ENCODE measurements at places on chromosomes 5 and 9.

DNA sequence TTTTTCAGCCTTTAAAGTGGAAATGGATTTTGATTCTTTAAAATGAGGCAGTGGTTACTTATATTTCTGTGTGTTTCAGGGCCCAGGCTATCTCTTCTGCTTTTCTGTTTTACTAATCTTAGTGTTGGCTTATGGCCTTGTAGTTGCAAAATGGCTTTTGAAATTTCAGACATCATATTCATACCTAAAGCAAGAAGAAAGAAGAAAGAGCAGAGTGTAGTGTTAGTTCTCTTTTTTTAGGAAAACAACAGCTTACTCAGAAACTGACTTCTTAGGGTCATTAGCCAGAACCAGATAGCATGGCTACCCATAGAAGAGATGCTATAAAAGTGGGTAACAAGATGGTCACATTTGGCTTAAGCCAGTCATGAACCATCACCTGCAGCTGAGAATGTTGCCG lies 20.9 kb downstream of the ZBED3 start:
- H3K27me3 ChIP-seq, result no peaks in the 10 kb centered on the region
- H3K27ac ChIP-seq, result no peak overlapping the region
- no peak overlapping the region for H3K4me3 ChIP-seq
- H3K4me1 ChIP-seq, result no peaks in the 10 kb centered on the region
- peaks cover 13% of the 10 kb centered on the region for H3K36me3 ChIP-seq

- no peaks in the 10 kb centered on the region for H3K4me1 ChIP-seq
- H3K36me3 ChIP-seq, result no peaks in the 10 kb centered on the region
- H3K4me3 ChIP-seq, result no peak overlapping the region
- no peak overlapping the region for H3K27ac ChIP-seq
- DNase-seq, result no peak
These were observed 369.8 kb upstream of the PDE4D start for GRCh38 chr5:60263346-60263745.

DNA sequence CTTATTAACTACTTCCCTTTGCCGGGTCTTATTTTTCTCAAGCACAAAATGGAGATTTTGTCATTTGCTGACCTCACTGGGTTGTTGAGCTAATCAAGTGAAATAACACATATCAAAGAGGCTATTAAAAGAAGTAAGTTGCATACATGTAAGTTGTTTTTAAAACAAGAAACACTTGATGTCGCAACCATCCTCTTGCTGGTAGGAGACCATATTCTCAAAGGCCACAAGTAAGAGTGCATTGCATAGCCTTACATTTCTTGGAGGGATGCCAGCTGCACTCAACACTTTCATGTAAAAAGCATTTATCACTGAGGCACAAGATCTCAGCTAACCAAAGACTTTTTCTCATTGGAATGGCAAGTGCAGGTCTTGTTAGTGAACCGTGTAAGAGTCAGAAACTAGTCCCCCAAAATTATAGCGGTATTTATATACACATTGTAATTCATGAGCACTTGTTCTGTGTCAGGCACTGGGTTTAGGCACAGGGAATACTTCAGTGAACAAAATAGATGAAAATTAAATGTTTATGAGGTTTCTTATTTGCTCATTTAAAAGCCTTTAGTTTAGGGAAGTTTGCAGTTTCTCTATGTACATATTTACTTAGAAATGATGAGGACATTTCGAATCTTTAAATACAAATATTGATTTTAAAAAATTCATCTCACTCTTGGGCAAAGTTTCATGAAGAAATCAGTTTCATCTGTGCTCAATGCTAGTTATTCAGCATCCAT lies 72.0 kb downstream of the ZFAND5 start:
- no peaks in the 10 kb centered on the region for H3K27me3 ChIP-seq
- H3K4me3 ChIP-seq, result no peak overlapping the region
- H3K36me3 ChIP-seq, result no peaks in the 10 kb centered on the region
- no peak overlapping the region for H3K27ac ChIP-seq

- no peaks in the 10 kb centered on the region for H3K36me3 ChIP-seq
- peaks cover 9% of the 10 kb centered on the region for H3K27me3 ChIP-seq
- H3K27ac ChIP-seq, result no peak overlapping the region
- H3K4me3 ChIP-seq, result no peak overlapping the region
These were observed 53.5 kb upstream of the COL15A1 start for GRCh38 chr9:98890256-98890655.

DNA sequence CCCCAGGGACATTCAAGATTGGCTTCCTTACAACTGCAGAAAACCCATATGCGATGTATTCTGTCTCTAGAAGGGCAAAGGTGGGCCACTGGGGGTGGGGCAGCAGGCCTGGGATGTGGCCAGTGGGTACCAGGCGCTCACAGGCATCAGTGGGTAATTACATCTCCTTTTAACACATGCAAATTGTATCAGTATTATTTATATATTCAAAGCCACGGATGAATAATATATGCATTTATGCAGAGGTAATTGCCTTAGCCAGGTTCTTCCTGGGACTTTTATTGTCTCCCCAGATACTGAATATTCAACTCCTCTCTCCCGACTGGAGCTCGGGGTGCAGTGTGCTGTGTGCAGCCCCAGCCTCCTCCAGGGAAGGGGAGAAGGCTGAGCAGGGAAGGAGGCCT lies 109.4 kb upstream of the MVB12B start:
- no peaks in the 10 kb centered on the region for H3K36me3 ChIP-seq
- H3K4me3 ChIP-seq, result no peak overlapping the region
- H3K27me3 ChIP-seq, result peaks cover 19% of the 10 kb centered on the region
- H3K27ac ChIP-seq, result no peak overlapping the region

- H3K4me3 ChIP-seq, result no peak overlapping the region
- no peaks in the 10 kb centered on the region for H3K27me3 ChIP-seq
- H3K4me1 ChIP-seq, result no peaks in the 10 kb centered on the region
- no peaks in the 10 kb centered on the region for H3K36me3 ChIP-seq
- no peak overlapping the region for H3K27ac ChIP-seq
- DNase-seq, result no peak
These were observed 33.9 kb downstream of the MRPS30 start for GRCh38 chr5:44842496-44843282.

- DNase-seq, result no peak
- no peaks in the 10 kb centered on the region for H3K36me3 ChIP-seq
- H3K4me1 ChIP-seq, result no peaks in the 10 kb centered on the region
- no peak overlapping the region for H3K27ac ChIP-seq
These were observed 99.3 kb downstream of the ANGPTL2 start for GRCh38 chr9:127022913-127023660.

DNA sequence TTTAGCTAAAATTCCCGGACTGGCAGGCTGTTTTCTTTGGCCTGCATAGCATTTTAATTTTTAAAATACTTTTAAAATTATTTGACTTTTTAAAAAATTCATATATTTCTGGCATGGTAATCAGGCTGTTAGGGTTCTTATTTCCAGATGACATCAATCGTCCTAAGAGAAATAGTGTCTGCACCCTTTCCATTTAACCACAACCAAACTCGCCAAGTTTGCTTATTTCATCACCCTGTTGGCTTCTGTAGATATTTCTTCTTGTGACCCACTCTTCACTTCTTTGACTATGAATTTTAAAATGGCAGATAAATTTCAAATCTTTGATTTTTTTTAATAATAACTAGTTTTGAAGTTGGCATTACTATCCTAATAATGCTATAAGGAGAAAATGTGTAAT lies 675.7 kb upstream of the FTMT start:
- DNase-seq, result no peak
- no peaks in the 10 kb centered on the region for H3K4me1 ChIP-seq
- H3K27ac ChIP-seq, result no peak overlapping the region
- H3K36me3 ChIP-seq, result no peaks in the 10 kb centered on the region
- H3K27me3 ChIP-seq, result no peaks in the 10 kb centered on the region

- DNase-seq, result peak; percentile 68
- H3K27ac ChIP-seq, result no peak overlapping the region
- no peaks in the 10 kb centered on the region for H3K27me3 ChIP-seq
- no peaks in the 10 kb centered on the region for H3K36me3 ChIP-seq
- no peak overlapping the region for H3K4me3 ChIP-seq
These were observed 91.8 kb upstream of the FER start for GRCh38 chr5:108655750-108656450.

DNA sequence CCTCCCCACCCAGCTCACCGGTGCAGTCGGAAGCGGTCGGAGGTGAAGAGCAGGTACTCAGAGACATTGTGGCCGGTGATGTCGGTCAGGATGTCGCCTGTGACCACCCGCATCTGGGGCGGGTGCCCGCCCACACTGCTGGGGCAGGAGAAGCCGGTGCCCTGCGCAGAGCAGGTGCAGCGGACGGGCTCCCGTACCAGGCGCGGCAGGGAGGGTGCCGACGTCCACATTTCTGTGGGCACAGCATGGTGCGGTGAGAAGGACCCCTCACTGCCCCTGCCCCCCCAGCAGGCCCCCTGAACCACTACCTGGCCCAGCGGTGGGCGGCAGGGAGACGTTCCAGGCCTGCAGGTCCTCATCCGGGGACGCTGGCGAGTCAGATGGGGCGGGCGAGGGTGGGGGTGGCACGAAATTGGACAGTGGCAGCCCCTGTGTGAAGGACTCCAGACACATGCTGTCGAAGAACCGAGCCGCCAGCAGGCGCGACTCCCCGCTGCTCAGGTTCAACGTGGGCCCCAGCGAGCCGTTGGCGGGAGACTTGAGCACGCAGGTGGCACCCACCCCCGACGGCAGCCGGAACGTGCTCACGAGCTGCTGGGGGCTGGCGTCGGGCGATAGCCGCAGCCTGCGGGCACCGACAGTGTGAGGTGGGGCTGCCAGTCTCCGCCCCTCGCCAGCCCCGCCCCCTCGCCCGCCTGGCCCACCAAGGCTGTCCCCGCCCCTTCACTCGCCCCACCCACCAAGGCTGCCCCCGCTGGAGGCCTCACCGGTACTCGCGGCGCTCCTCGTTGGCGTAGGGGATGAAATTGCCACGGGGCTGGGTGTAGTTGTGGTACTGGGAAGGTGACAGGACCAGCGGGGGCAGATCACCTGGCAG lies 15.1 kb downstream of the ABCA2 start:
- H3K27ac ChIP-seq, result no peak overlapping the region
- H3K36me3 ChIP-seq, result no peaks in the 10 kb centered on the region
- no peak overlapping the region for H3K4me3 ChIP-seq
- H3K4me1 ChIP-seq, result no peaks in the 10 kb centered on the region
- no peaks in the 10 kb centered on the region for H3K27me3 ChIP-seq

- H3K4me3 ChIP-seq, result no peak overlapping the region
- no peaks in the 10 kb centered on the region for H3K27me3 ChIP-seq
- no peaks in the 10 kb centered on the region for H3K36me3 ChIP-seq
- peaks cover 4% of the 10 kb centered on the region for H3K4me1 ChIP-seq
- DNase-seq, result peak; percentile 26
- no peak overlapping the region for H3K27ac ChIP-seq
These were observed 3.3 kb downstream of the SGCD start for GRCh38 chr5:156330141-156330870.

DNA sequence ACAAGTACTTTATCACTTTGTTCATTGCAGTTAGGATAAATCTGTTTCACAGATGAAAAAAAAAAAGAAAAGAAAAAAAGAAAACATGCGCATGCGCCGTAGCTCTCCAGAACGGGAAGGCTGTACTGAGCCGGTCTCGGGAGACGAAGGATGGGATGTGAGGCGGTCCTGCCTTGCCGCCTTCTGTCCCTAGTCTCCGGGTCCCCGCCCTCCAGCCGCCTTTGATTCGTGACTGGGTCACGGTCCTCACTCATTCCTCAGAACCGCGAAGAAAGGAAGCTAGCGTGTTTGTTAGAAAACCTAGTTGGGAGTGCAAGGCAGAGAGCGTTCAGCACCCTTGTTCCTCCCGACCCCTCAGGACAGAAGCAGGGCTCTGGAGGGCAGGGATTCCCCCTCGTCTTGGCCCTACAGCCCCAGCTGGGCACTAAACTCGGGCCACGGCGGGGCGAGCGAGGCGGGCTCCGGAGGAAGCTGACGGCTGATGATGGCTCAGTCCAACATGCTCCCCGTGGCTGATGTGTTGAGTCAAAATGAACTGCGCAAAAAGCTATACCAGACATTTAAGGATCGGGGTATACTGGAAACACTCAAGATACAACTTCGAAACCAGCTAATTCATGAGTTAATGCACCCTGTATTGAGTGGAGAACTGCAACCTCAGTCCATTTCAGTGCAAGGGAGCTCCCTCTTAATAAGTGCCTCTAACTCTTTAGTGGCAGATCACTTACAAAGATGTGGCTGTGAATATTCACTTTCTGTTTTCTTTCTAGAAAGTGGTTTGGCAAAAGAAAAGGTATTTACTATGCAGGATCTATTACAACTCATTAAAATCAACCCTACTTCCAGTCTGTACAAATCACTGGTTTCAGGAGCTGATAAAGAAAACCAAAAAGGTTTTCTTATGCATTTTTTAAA lies 40.0 kb downstream of the CPLANE1 start:
- peak; percentile 12 for DNase-seq
- no peaks in the 10 kb centered on the region for H3K27me3 ChIP-seq
- no peaks in the 10 kb centered on the region for H3K4me1 ChIP-seq
- H3K36me3 ChIP-seq, result peaks cover 13% of the 10 kb centered on the region

DNA sequence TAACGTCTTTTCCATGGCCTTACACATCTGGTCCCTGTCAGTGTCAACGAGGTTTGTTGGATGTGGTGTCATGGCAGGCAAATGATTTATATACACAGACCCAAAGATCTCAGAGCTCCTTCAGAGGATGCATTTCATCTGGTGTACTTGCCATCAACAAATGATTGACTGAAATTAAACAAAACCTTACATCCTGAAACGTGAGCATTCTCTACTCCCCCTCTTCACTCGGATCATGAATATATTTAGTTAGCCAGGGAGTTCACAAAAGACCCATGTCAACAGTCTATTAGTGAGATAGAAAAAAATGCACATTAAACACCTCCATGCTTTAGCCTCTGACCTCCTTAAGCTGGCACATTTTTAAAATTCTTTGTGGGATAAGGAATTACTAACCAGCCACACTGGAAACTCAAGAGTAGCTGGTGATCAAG lies 215.6 kb downstream of the EFNA5 start:
- peaks cover 7% of the 10 kb centered on the region for H3K4me1 ChIP-seq
- H3K27me3 ChIP-seq, result no peaks in the 10 kb centered on the region
- no peak overlapping the region for H3K4me3 ChIP-seq
- no peak overlapping the region for H3K27ac ChIP-seq

GRCh38 chr9:89080193-89080592 lies 88.9 kb downstream of the S1PR3 start:
- H3K36me3 ChIP-seq, result peaks cover 12% of the 10 kb centered on the region
- no peak overlapping the region for H3K27ac ChIP-seq
- H3K4me3 ChIP-seq, result no peak overlapping the region
- no peak for DNase-seq
- peaks cover 12% of the 10 kb centered on the region for H3K4me1 ChIP-seq
